ENCODE measurements at places on chromosomes 4 and X. TPM values are rescaled to one million over a fixed set of nuclear protein-coding genes. Genes with fewer than 3 reads are reported as not detected.

The STK26 gene
- 21.3 TPM for total RNA-seq

The SHROOM2 gene
- 17.5 TPM for total RNA-seq

GRCh38 chrX:70124678-70125077, 8.6 kb upstream of the IGBP1 start:
- no peak for DNase-seq

DNA sequence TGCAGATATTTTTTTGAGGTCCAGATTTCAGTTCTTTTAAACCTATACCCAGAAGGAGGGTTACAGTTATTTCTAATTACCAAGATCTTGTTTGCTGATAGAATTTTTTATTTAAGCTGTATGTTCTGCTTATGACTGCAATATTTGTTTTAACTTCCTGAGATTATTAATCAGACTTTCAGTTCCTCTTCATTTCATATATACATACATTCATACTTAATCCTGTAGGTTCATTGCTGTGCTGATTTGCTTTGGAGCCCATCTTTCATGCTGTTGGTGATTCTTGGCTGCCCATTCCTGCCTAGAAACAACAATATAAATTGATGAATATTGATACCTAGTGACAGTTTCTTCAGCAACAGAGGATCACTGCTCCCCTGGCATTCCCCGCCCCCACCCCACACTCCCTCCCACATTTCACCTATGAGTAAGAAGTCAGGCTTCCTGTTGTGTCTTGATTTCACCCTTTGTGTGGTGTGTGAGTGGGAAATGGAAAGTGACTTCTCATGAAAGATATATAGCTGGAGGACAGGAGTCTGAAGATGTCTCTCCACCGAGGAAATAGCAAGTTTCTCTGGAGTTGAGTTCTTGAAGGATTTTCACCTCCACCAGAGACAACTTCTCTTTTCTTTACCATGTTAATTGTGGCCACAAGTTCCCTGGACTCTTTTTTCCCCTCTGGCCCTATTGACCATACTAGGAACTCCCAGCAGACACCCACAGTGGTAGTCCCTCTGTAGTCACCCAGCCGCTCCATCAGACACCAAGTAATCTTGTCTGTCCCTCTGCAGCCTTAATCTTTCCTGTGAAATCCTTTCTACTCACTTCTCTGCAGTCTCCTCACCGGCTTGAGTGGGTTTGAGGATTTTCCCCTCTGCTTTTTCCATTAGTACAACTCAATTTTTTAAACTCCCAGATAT, 118.4 kb downstream of the ASB9 start:
- DNase-seq: no peak

All from ureter (tissue), 1 donor.